ENCODE measurements at places on chromosomes 5 and 9.
A peak's percentile ranks its signal among the peaks of the same experiment; 100 is the strongest.

GRCh38 chr9:85941622-85941940 lies 635 bp downstream of the NAA35 start:
- DNase-seq = no peak

DNA sequence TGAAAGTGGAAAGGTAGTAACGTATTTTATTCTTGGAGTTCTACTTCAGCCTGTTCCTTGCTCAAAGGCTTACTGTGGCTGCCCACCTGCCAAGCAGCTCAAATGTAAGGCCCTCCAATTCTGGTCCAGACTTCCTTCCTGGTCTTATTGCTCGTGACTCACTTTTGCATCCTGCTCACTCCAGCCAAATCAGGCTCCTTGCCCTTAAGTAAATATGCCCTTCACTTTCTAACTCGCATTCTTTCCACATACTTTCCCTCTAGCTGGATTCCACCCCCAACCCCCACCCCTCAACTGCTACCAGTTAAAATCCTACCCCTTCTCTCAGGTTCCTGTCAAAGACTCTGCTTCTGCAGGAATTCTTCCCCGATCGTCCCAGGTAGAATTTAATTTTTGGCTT lies 96.6 kb downstream of the GALNT10 start:
- no peak for DNase-seq

DNA sequence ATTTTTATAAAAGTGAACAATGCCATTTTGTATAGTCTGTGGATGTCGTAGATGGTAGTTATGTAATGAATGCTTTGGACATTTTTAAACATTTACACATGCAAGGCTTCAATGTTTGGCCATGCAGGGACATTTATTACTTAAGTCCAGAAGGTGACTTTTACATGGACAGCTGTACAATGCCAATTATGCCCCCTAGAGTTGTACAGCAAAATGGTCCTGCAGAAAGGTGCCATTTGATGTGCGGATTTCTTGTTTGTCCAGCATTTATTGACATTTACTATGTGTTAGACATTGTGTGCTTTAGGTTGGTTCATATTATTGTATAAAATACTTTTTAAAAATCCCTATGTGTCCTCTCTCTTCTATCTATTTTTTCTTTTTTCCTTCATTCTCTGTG lies 22.5 kb upstream of the COMMD10 start:
- DNase-seq = no peak

DNA sequence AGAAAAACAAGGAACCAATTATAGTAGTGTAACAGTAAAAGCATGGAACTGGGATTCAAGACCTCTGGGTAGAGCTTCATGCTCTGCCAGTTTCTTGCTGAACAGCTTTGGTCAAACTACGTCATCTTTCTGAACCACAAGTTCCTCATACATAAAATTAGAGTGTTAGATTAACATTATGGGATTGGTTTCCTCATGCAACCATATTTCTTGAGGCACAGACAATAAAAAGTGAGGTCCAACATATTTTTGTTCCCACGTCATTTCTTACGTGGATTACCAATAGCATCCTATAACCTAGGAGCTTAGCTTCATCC lies 354.8 kb downstream of the TMEM232 start:
- DNase-seq = peak; percentile 59

DNA sequence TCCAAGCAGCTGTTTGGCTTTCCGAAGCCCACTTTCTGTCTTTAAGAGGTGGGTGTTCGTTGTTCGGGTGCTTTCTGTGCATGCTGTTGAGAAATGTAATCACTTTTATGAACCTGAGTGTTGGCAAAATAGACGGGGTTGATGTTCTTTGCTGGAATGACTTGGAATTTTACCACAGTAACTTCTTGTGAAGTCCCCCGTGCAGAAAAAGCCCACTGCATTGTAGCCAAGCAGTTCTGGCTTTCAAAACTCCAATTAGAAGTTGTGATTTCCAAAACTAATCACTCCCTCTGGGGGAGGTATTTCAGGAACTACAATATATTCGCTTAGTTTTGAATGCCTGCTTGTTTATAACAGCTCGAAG lies 111.1 kb downstream of the PAM start:
- no peak for DNase-seq

Measured in hematopoietic multipotent progenitor cell (in vitro differentiated cells).